ENCODE measurements at places on chromosomes 6 and 20.

DNA sequence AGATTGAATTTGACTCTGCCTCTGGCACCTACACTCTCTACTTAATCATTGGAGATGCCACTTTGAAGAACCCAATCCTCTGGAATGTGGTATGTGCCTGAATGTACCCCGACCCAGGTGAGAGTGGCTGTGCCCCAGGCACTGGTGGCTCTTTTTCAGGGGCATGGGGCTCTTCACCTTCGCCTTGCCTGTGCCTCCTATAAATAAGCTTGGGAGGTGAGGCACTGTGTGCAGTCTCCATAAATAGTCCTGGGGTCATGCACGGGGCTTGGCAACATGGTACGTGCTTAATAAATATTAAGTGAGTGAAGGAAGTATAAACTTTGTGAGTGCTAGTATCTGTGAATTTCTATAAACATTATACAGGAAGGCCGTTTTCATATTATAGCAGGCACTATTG lies 33.0 kb downstream of the GHRH start:
- no peak for DNase-seq

DNA sequence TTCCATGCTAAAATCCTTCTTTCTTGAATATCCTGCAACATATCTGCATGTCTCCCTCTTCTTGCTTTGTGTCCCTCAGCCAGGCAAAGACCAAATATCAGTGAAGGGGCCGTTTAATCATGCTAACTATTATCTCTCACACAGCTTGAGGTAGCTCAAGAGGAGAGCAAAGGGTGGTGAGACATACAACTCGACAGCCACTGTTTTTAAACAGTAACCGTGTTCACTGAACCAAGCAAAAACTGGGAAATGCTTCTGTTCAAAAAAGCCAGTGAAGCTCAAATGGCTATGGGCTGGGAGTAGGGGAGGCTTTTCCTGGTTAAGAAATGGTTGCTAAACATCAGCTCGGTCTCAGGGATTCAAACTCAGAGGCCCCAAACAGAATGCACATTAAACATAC lies 83.4 kb downstream of the MAP7 start:
- no peak for DNase-seq

GRCh38 chr20:47506335-47506734 lies 4.6 kb downstream of the NCOA3 start:
- DNase-seq = no peak

GRCh38 chr20:263701-264100 lies 6.2 kb downstream of the DEFB132 start:
- no peak for DNase-seq

DNA sequence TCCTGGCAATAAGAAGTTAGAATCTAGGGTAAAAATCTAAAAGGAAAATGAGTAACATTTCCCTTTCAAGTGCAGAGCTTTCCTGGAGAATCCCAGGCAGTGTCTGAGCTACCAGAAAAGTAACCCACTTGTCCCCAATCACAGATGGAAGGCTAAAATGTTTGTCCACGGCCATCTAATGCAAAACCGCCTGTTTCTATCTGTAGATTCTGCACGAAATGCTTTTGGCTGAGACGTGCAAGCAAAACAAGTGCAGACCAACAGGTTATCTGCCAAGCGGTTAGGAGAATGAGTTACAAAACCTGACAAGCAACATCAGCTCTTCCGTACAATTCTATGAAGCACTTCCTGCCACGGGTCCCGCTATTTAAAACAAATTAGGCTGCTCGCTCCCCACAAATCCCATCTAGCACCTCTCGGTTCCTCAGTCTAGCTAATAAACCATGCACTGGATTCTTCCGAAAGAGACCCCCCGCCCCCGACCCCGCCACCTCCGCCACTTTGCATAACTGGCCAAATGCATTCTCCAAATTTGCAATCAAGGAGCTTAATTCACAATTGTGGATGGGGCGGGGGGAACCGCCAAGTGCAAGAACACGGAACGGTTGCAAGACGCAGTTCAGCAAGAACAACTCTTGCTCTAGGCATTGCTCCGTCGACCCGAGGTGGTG lies 1.4 kb downstream of the ELOVL5 start:
- DNase-seq = no peak

GRCh38 chr6:93701526-93701925 lies 282.2 kb upstream of the EPHA7 start:
- no peak for DNase-seq

DNA sequence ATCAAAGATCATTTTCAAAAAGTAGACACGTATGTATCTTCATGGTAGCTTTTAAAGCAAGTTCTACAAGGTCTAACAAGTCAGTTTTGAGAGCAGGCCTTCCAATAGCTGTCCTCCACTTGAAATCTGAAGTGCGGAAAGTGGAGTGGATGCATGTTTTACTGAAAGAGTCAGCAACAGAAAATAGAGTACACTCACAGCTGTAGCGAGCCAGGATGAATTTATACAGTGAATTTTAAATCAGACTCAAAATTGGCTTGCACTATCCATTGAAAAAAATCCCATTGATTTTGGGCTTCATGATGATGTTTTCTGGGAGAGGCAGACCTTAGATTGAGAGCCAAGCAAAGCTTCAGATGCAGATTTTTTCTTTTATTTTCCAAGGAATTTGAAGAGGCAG lies 80.6 kb downstream of the GJA10 start:
- DNase-seq = no peak

GRCh38 chr20:37579106-37579505 lies 51.4 kb upstream of the BLCAP start:
- DNase-seq = no peak

DNA sequence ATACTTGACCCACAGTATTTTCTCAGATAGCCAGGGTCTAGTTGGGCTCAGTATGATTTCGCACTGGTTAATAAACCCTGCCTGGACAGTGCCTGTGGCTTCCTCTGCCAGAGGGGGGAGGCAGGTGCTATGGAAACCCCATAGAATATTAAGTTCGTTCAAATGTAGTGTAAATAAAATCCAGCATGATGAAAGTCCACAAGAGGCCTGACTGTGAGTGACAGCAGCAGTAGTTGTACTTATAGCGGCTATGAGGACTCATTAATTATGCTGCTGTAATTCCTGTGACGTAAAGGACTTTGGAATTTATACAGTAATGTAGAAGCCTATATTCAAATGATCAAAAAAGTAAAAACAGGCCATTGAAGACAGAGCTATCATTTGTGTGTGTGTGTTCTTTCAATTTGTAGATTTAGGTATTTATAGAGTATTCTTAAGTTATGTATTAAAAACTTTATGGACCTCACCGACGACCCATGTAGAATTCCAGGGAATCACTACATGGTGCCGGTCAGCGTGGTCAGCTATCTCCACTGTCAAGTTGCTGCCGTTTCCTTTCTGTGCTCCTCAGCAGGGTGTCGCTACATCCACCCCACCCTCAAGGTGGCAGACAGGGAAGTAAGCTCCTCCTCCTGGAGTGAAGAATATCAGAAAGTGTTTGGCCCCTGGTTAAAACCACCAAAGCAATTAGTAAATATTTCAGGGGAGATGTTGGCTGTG lies 10.0 kb downstream of the PYGB start:
- DNase-seq = no peak

GRCh38 chr6:108777536-108777935 lies 70.7 kb upstream of the ARMC2 start:
- DNase-seq = no peak

DNA sequence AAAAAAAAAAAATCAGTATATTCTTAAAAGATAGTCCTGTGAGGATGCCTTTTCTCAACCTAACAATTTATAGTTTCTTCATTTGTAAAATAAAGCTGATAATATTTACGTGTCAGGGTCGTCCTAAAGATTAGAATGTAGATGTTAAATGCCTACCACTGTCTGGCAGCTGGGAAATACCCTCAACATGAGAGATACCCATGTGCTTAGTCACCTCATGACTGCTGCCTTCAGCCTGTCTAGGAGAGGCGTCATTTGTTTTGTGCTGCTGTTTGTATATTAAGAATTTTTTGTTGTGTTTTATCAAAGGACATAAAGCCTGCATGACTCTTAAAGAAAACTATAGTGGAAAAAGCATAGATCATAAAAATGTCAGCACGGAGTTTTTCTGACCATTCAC lies 9.5 kb downstream of the FAM120B start:
- DNase-seq = no peak

- no peak for DNase-seq
These were observed at the start of gene MOXD1 for GRCh38 chr6:132400883-132401617. MOXD1 (minus strand) TSS chr6:132401475; CDS start chr6:132401426, 49 bp downstream.

Measured in T-helper 22 cell (primary cell).